ENCODE measurements at places on chromosomes 7 and 10. TPM values are rescaled to one million over a fixed set of nuclear protein-coding genes. Genes with fewer than 3 reads are reported as not detected.

DNA sequence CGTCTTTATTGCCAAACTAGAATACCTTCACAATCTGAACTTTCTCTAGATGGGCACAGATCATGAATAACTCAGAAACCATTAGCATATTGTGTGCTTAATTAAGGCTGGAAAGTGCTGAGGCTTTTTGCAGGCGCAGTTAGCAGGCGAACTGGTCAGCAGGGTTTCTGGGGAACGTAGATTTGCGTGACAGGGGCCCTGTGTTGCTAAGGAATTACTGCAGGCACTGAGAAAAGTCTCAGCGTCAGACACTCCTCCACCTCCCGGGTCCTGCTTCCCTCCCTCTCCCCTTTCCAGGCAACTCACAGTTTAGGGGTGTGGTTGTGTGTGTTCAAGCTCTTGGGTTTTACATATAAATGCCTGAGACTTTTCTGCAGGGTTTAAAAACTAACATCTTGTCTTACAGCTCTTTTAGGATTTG lies 2.2 kb downstream of the MAP3K8 start:
- peak; percentile 34 for DNase-seq

DNA sequence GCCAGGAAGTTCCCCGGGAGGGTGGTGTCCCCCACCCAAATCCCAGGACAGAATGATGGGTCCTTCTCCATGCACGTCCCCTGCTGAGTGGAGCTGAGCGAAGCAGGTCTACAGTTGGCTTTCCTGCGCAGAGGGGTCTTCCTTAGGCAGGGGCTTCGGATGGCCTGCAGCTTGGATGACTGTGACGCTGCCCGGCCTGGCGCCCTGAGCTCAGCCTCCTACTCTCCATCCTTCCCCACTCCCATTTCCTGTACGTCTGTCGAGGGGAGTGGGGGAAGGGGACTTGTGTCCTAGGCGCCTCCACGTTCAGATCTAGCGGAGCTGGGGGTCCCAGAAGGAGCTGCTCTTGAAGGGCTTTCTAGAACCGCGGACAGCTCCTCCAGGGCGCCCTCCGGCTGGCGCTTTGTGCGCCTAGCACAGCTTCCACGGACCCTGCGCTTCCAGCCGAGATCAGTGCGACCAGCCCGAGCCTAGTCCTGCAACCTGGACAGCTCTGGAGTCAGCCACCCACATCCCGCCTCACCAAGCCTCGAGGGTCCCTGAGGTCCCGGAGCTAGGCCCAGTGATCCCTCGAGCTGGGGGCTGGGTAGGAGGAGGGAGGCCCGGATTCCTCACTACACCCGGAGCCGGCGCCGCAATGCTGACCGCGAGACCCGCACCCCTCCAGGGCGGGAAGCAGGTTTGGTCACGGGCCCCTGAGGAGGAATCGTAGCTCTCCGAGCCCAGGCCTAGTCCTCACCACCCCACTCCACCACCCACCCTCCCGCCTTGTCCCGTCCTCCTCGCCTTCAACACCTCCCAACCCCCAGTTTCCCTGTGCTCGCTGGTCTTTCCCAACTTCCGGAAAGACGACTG lies 1.9 kb downstream of the GRID1 start:
- no peak for DNase-seq

DNA sequence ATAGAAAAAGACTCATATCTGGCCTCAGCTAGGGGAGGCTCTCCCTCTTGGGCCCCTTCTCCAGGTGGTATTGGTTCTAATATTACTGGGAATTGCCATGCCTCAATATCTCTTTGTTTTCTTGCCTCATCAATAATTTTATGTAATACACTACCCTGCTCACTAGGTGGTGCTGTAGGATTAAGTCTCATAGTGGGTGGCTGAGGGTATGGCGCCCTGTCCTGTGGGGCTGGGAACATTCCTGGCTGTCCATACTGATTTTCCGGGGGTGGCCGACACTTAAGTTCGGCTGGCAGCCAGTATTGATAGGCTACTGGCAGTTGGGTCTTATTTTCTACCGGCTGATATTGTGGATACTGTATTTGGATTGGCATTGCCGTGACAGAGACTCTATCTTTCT lies 9.0 kb upstream of the TAS2R3 start:
- peak; percentile 19 for DNase-seq

The OPALIN gene
- not detected for total RNA-seq
